ENCODE measurements at places on chromosomes 3 and 15. TPM values are rescaled to one million over a fixed set of nuclear protein-coding genes. Genes with fewer than 3 reads are reported as not detected.

DNA sequence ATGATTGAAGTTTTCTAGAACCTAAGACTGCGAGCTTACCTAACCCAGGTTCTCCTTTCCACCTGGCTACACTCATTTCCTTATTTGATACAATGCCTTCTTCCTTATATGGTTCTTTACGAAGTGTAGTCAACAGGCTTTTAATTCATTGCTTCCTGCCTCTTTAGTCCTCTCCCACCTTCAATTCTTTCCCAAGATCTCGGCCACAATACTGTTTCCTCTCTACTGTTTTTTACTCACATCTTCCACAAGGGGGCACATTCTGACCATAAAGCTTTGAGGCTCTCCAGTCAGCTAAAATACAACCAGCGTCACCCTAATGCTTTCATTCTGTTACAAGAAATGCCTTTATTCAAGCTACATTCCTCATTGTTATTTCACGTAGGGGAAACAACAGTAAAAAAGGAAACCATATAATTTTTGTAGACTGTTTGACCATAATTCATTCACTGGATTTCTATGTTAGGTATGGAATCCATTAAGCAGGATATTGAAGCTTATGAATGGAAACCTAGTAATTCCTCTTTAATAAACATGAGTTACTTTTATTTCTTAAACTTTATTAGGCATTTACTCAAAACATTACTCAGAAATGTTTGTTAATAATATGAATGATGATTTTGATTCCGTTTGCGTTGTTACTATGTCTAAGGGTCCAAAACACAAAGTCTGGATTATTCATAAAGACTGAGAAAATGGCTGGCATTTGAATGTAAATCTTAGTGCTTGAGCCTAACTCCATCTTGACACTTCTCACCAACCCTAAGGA is 29.5 kb upstream of the VEPH1 start:
- DNase-seq: no peak

DNA sequence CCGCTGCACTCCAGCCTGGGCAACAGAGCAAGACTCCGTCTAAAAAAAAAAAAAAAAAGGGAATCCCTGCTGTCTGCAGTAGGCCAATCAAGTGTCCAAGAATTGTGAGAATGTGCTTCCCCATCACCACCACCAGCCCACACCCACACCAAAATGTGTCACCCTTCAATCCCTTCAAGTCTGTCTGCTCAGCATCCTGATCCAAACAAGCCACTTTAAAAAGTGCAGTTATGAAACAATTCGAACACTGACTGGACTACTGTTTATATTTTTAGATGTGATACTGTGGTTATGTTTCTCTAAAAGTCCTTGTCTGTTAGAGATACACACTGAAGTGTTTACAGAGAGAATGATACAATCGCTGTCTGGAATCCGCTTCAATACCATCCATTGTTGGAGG is 78.1 kb upstream of the CGNL1 start:
- no peak for DNase-seq

DNA sequence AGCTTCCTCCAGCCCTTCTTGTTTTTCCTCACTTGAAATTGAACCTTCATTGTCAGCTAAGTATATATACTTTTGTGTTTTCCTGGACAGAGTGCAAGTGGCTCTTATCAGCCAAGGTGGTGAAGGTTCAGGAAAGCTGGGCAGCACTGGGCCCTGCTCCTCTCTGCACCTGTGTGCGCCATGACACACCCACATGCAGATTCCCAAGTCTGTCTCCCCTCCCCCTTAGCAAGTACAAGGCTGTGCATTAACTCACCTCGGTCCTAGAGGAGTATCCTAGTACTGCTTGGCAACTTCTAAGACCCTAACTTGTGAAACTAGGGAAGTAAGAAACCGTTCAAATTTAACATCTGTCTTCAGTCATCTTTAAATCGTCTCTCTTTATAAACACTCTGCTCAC is 85.8 kb downstream of the SLC49A4 start:
- no peak for DNase-seq

DNA sequence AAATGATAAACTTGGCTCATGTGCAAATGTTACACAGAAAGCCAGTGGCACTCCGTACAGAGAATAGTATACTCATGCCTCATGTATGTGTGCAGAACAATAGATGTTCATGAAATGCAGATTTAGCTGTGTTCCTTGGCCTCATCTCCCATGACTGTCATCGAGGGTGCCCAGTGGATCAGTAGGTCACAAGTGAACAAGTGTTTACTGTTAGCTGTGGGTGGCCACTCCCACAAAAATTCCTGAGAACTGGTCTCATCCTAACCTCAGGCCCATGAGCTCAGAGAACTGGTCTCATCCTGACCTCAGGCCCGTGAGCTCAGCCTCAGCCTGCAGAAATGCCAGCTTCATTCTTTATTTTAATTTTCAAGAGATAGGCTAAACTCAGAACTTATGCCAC is 124.1 kb downstream of the GADL1 start:
- peak; percentile 23 for DNase-seq

- no peak for DNase-seq
Observed at GRCh38 chr3:42347928-42348327, 62.5 kb downstream of the LYZL4 start.

DNA sequence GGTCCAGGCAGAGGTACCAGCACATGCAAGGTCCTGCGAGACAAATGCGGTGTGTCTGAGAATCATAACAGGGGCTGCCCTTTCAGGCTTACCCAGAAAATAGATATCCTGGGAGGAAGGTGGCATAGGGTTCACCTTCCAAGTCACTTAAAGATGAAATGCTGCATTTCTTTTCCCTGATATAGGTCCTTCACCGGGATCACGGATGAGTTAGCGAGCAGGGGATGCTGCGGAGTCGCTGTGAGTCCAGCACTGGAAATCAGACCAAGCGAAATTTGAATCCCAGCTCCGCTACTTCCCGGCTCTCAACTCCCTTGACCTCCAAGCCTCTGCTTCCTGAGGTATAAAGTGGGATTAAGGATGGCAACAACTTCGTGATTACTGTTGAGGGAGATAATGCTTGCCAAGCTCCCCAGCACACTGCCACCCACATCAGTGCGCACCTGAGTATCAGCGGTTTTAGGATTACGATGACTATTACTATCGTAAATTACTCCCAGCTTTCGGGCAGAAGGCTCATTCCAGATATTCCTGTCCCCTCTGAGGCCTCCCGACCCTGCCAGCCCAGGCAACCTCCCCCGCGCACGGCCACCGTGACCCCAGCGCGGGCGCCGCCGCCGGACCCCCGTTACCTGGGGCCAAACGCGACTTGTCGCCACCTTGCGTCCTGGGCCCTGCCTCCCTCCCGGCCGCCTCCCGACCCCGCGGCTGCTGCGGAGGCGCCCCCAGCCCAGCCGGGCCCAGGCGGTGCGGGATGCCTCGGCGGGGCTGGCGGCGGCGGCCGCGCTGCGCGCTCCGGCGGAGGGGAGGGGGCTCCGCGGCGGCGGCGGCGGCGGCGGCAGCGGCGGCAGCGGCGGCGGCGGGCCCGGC is 589 bp upstream of the GPR27 start:
- no peak for DNase-seq

GRCh38 chr3:129352650-129353588 is 74.2 kb downstream of the HMCES start:
- no peak for DNase-seq

DNA sequence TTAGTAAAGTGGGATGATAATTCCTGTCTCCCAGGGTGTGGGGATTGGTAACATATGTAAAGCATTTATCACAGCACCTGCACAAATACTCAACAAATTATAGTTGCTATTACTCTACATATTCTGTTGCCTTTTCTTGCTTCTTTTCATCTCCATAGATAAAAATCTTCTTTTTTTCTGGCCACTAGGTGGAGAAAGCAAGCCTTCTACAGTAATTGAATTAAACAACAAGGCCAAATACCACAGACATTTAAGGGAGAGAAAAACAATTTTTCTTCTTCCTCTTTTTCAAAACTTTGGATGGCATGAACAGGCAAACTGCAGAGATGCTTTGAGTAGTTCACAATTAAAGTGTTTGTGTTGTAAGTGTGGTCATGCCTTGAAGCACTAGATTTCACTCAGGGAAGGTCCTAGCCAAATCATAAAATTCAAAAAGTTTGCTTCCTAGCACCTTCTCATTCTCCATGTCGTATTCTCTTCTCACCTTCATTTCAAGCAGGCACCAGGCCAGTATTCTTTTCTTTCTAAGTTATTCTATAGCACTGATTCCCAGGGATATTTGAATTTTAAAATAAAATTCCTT is 493.4 kb upstream of the TGFBR2 start:
- DNase-seq: no peak

- DNase-seq: peak; percentile 67
Observed at GRCh38 chr3:186273586-186273985, 88.4 kb downstream of the DGKG start.

GRCh38 chr3:190617185-190617584 is 103.3 kb downstream of the IL1RAP start:
- peak; percentile 27 for DNase-seq

- DNase-seq: no peak
Observed at GRCh38 chr15:57102858-57103257, 184.4 kb downstream of the TCF12 start.

GRCh38 chr3:73007992-73008712 is 11.5 kb downstream of the PPP4R2 start:
- DNase-seq: no peak

DNA sequence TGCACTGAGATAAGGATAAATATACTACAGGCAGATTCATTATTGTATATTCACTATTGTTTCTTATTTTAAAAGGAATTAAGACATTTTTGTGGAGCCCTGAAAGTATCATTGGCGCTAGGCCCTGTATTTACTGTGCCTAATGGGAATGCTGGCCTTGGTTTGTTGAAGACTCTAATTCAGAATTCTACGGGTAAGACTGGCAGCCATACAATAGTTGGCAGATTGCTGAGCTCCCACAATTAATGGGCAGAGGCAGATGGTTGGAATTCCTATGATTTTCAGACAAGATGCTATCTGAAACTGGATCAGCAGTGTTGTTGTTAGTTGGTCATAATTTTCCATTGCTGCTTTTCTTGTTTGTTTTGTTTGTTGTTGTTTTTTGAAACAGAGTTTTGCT is 14.7 kb downstream of the PGBD4 start:
- no peak for DNase-seq

GRCh38 chr3:229183-229661 is 32.7 kb downstream of the CHL1 start:
- DNase-seq: no peak

- DNase-seq: no peak
Observed at GRCh38 chr3:114675104-114675503, 381.3 kb downstream of the TIGIT start.

- DNase-seq: no peak
Observed at GRCh38 chr15:81284256-81285031, 39.5 kb downstream of the STARD5 start.

DNA sequence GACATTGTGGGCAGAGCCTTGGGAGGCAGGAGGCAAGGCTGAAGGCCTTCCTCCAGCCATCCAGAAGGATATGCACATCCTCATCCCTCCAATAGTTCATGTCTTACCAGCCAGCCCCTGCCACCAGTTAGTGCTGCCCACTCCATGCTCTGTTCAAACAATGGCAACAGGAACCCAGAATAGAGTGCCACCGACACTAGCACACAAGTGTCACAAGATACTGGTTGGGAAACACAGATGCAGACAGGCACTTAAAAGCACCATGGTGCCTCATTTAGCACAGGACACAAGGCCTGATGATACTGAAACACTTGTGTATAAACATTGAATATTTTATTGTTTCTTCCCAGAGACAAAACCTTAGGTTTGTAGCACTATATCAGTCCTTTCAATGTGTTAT is 56.5 kb upstream of the MYO5C start:
- DNase-seq: no peak

DNA sequence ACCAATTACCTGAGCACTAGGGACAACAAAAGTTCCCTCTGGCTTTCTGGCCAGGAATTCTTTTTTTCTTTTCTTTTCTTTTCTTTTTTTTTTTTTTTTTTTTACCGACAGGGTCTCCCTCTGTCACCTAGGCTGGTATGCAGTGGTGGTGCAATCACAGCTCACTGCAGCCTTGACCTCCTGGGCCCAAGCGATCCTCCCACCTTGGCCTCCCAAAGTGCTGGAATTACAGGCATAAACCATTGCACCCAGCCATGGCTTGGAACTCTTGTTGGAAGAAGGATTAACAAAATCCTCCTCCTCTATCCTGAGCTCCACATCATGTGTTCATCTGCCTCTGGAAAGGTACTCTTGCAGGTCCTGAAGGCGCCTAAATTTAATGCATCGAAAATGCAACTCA is 2.9 kb upstream of the LTF start:
- DNase-seq: no peak

- DNase-seq: peak; percentile 86
Observed at GRCh38 chr15:75694241-75695182, 18.1 kb downstream of the CSPG4 start.

DNA sequence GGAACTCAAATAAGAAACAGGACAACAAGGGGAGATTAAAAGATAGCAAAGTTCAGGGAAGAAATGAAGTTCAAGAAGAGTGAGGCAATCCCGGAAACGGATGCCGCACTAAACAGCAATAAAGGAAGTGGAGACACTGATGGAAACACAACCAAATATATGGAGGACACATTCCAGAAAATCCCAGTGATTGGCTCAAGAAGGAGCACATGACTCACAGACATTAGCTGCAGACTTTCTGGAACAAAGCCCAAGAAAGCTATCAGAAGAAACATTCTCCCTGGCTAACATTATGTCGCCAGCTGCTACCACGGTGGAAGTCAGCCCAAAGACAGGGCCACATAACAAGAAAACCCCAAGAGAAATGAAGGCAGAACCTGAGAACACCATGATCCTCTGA is 18.1 kb upstream of the VGLL4 start:
- DNase-seq: no peak

GRCh38 chr3:2525968-2526367 is 427.3 kb downstream of the CNTN4 start:
- no peak for DNase-seq

GRCh38 chr15:65004993-65005392 is 15.3 kb upstream of the SPG21 start:
- DNase-seq: no peak

The CHRNA7 gene
- 1.5 TPM for total RNA-seq

The CLRN1 gene
- total RNA-seq: not detected

The SCG5 gene
- total RNA-seq: 0.91 TPM

The PLCB2 gene
- 8.4 TPM for total RNA-seq

The ZNF80 gene
- not detected for total RNA-seq

The MAPKAPK3 gene
- 170 TPM for total RNA-seq

The CATSPER2 gene
- 1.1 TPM for total RNA-seq

The TP53BP1 gene
- 33.5 TPM for total RNA-seq

The STAB1 gene
- total RNA-seq: 169 TPM

The CALML4 gene
- 3.7 TPM for total RNA-seq

The ADGRG7 gene
- not detected for total RNA-seq

Data from left cardiac atrium (tissue), 4 donors.